NCI-H2107 (cell line): ENCODE measurements at places on chromosomes 2 and 18.

- no peak for DNase-seq
Observed at GRCh38 chr18:77077941-77078689, 54.5 kb downstream of the MBP start.

- DNase-seq = no peak
Observed at GRCh38 chr2:46471-47345, at the start of gene FAM110C. Gene FAM110C, minus strand, starts transcription at chr2:46505. Its CDS starts 120 bp downstream, at chr2:46385.

DNA sequence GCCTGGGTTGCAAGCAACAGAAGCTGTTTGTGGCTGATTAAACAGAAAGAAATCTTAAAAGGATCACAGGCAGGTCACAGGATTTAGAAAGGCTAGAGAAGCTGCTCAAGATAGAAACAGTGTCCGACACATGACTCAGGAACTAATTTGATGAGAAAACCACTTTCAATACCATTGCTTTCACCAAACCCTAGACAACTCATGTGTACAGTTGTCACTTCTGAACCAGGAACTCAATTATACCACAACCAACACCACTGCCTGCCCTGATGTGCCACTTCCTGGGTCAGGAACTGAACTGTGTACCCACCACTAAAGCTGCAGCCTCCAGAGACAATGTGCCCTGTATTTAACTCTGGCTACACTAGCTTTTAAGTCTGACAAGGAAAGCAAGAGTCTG lies 56.0 kb downstream of the TMEM247 start:
- DNase-seq = no peak

DNA sequence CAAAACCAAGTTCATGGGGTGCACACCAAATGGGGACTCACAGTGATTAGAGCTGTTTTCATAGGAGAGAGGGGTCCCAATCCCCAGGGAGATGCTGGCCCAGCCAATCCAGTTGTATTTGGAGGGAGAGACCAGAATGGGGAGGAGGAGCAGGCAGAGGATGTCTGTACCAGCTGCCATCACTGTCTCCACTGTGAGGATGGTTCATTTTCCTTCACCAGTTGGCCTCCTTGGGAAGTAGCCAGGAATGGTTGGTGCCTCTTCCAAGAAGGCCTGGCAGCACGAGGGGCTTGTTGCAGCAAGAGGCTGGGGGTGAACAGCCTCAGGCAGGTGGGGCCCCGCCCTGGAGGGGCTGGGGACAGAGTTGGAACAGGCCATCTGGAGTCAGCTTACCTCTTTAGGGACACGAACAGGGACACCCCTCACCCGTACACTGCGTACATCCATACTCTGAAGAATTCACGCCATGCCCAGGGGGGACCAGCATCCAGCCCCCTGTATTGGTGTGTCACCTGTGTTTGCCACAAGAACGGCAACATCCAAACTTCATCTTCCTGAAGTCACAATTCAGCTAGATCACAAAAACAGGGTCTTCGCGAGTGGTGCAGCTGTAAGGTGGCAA lies 161.7 kb upstream of the ZNF236 start:
- no peak for DNase-seq

- DNase-seq = no peak
Observed at GRCh38 chr2:236130349-236130998, 37.7 kb downstream of the GBX2 start.

DNA sequence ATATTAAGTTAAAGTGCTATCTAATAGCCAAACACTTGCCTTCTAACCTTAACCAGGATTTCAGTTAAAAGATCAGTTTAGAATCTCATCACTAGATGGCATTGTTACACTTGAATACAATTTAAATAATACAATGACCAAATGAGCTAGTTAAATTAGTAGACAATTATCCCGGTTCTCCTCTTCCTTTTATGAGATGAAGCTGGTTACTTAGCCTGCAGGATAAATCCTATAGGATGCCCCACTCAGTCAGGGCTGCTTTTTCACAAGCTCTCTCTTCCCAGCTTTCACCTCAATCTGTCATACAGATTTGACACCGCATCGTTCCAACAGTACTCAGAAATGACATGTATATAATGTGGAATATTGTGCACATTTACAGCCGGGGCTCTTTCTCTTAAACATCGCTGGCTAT lies 678.8 kb downstream of the KCNJ3 start:
- no peak for DNase-seq

- no peak for DNase-seq
Observed at GRCh38 chr2:217790681-217791392, 212.0 kb downstream of the TNS1 start.

- DNase-seq = no peak
Observed at GRCh38 chr2:128492966-128493811, 174.5 kb upstream of the HS6ST1 start.

DNA sequence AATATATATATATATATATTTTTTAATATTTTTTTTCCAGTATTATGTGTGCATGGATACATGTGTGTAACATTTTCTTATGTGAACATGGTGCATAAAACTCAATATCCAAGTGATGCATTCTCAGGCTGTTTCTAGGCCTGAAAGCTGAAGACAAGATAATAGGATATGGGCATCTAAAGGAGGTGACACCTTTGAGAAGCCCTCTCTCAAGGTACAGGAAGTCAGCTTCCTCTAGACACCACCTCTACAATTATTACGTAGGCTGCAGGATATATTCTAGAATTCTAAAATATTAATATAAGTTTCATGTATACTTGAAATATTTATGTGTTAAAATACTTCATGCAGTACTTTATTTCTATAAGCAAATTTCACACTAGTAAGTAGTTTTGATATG lies 327.5 kb downstream of the PTPRM start:
- DNase-seq = no peak

DNA sequence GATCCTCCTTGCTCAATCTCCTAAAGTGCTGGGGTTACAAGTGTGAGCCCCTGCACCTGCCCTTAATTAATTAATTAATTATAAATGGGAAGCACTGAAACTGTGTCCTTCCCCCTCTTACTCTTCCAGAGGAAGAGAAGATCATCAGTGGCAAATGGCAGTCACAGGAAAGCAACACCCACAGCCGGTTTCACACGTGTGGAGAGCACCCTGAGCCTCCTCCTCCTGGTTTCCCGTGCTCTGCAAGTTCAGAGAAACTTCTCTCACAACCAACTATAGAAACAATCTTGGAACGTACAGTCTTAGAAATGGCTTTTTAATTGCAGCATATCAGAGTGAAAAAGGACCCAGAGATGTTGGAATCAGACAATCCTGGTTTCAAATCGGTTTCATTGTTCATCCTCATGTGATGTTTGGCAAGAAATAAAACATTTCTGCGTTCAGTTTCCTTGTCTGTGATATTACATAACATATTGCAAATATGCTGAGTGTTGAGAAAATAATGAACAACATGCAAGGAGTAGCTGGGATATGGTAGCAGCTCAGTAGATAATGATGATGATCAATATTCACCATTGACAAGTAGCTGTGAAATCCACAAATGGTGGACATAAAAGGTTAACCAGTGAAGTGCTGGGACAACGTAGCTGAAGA lies 141.0 kb upstream of the KCTD1 start:
- no peak for DNase-seq

DNA sequence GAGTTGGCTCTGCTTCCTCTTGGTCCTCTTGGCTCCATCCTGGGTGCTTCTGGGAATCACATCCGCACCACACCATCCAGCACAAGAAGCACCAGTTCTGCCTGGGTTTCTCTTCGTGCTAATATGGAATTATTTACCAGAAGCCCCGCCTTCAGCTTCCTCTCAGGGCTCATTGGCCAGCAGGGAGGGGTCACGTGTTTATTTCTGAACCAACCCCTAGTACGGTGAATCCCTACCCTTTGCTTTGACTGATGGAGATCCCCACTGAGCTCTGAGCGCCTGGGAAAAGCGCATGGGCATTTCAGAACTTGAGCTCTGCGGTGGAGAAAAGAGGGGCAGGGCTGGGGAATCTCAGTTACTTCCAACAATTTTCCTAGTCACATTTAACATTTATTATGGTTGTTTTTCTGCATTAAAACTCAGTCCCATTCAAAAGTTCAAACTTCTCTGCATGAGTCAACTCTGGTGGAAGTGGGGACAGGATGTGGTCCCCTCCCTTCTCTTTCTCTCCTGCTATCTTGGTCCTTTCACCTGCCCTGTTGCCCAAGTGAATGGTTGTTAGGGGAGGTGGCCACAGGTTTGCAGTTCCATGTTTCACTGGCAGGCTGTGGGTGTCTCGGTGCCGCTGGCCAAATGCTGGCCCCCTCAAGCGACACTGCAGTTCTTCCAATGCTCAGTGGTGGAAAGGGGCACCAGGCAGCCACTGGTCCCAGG lies 76.4 kb upstream of the TTC39C start:
- no peak for DNase-seq

DNA sequence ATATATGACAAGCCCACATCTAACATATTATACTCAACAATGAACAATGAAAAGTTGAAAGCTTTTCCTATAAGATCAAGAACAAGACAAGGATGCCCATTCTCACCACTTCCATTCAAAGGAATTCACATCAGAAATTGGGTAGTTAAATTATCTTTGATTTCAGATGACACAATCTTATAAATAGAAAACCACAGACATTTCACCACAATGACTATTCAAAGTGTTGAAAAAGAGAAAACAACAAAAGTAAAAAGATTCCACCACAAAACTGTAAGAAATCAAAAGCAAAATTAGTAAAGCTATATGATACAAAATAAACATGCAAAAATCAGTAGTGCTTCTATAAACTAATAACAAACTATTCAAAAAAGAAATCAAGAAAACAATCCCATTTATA lies 279.7 kb upstream of the MYT1L start:
- no peak for DNase-seq

DNA sequence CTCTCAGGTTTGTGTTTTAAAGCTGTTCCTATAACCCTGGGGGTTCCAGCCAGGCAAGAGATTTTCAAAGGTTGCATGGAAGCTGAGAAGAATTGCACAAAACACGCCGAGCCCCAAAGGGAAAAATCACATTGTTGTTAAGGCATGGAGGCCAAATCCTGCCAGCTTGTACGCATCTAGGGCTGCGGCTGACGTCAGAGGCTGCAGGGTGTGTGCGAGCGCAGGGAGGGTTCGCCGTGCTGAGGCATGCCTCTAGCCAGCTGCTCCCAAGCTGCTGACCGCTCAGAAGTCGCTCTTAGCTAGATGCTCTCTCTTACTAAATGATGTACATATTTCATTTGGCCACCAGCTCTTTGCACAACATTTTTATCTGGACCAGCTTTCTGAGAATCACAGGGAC lies 191.8 kb downstream of the LPIN1 start:
- DNase-seq = no peak

DNA sequence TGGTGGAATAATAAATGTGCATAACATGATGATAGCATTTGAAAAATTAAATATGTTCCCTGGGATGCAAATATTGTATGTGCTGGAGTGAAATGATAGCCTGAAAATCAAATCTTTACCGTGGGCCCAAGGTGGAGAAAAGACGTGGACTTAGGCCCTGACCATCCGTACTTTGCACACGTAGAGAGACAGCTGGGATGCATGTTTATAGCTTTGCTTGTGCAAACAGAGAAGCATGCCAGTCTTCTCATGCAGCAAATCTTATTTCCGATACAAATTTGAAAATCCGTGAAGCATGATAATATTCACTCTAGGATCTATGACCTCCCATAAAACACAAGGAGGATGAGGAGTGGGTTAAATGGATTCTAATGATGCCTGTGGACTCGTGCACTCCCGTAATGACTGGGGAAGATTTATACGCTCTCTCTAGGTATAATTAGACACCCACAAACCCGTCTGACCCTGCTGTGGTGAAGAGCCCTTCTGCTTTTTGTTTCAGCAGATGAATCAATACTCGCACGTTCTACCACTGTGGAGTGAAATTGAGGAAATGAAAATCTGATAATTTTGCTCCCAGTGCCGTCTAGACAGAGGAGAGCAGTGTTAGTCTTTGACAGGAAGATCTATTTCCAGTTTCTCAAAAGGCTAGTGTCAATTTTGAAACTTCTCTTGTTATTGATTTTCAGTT lies 810.3 kb upstream of the SALL3 start:
- no peak for DNase-seq

DNA sequence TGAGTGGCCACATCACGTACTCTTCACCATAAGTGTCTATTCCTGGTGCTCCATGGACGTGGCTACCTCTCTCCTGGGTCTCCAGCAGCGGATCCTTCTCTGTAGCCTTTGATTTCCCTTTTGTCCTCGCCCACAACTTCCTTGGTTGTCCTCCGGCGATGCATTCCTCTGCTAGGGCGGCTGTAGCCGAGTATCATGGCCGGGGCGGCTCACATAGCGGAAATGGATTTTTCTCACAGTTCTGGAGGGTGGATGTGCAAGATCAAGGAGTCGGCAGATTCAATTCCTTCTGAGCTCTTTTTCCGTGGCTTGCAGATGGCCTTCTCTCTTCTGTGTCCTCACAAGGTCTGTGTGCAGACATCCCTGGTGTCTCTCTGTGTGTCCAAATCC lies 35.7 kb downstream of the ACKR3 start:
- no peak for DNase-seq

- DNase-seq = no peak
Observed at GRCh38 chr2:176174824-176175708, 13.4 kb upstream of the HOXD1 start.

- DNase-seq = no peak
Observed at GRCh38 chr2:34849827-34850226, 1250.7 kb upstream of the FAM98A start.

DNA sequence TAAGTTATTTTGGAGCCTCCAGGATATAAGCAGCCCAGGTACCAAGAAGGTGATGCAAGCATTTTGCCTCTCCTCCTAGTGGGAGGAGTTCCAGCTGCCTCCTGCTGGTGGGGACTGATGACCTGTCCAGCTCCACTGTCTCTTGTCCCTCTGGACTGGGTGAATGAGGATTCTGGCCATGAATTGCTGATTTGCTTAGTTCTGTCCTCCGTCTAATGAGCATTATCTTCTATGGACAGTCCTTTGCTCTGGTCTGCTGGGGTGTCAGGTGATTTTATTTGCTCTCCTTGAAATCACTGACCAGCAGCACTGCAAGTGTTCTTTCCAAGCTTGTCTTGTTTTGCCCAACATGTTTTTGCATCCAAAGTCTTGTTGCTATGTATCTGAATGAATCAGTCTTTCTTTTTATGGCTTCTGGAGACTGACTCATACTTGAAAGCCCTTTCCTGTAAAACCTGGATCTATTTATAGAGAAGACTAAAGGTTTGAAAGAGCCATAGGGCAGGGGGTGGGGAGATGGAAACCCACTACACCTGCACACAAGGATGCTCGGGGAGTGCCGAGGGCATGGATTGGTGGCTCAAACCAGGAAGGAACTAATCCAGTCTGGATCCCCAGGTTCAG lies 40.5 kb upstream of the EFHD1 start:
- DNase-seq = no peak

- DNase-seq = no peak
Observed at GRCh38 chr2:203988500-203989260, 52.1 kb downstream of the ICOS start.

GRCh38 chr2:216006164-216006663 lies 7.1 kb downstream of the MREG start:
- DNase-seq = no peak
